ENCODE measurements at places on chromosomes 1 and 21.
A peak's percentile ranks its signal among the peaks of the same experiment; 100 is the strongest.

- DNase-seq = no peak
Measured at GRCh38 chr1:197304638-197305200, 36.7 kb downstream of the CRB1 start.

DNA sequence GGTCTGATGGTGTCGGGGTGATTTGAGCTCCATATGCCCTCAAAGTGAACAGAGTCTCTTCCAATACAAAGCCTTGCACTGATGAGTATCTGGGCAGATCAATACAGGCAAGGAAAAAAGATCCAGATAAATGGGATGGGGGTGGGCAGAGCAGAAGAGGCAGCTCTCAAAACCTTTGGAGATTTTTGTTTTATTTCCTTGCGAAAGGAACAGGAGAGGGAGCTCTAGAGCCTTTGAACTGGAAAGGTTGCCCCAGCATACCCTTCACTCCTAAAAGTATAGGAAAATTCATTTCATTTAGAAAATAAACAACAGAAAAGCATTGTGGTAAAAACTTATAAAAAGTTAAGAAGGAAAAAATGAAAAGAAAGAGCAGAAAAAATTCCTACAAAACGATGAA is 31.4 kb upstream of the OLIG2 start:
- no peak for DNase-seq

GRCh38 chr1:24972915-24973242 is 42.8 kb upstream of the RUNX3 start:
- DNase-seq = no peak

- no peak for DNase-seq
Measured at GRCh38 chr1:110262846-110263631, 52.9 kb downstream of the KCNC4 start.

DNA sequence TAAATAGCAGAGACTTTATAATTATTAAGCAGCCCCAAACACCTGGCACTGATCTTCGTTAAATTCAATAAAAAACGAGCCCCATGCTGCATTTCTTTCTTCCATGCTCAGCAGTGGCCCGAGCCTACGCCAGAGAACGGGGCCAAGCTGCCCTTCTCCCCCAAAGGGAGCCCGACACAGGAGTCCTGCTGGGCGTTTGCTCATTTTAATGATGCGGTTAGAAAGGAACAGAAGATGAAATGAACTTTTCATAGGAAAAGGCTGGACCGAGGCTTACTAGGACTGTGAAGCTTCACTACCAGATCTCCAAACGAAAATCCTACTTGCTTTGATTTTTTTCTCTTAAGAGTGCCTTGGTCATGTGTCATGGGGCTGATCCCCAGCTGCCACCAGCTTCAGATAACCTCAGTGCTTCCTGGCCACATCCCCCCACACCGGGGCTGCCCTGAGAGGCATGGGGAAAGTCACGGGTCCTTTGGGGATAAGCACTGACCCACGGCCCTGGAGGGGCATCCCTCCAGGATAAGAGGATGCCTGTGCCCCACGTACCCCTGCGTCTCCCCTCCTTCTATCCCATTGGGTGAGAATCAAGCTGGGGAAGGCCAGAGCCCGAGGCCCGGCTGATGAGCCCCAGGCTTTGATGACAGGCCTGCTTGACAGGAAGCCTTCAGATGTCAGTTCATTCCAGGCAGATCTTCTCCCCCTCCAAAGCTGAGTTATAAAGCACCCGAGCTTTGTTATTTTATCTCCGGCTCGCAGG is 34.2 kb downstream of the PGBD5 start:
- DNase-seq = no peak

DNA sequence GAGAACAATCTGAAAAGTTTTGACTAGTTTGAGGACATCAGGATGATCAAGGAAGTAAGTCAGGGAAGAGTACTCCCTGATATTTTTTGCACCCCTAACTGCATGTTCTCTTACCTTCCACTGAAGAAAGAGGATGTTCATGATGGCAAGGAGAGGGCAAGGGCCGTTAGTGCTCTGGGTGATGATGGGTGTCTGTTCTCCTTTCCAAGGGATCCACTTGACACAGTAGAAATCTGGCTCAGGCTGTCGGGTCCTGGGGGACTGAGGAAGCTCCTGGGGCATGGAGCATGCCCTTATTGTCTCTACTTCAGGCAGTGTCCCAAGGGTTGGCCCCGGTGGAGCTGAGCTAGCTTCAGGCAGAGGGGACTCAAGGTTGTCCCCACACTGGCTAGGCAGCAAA is 4.7 kb downstream of the MINDY1 start:
- no peak for DNase-seq

DNA sequence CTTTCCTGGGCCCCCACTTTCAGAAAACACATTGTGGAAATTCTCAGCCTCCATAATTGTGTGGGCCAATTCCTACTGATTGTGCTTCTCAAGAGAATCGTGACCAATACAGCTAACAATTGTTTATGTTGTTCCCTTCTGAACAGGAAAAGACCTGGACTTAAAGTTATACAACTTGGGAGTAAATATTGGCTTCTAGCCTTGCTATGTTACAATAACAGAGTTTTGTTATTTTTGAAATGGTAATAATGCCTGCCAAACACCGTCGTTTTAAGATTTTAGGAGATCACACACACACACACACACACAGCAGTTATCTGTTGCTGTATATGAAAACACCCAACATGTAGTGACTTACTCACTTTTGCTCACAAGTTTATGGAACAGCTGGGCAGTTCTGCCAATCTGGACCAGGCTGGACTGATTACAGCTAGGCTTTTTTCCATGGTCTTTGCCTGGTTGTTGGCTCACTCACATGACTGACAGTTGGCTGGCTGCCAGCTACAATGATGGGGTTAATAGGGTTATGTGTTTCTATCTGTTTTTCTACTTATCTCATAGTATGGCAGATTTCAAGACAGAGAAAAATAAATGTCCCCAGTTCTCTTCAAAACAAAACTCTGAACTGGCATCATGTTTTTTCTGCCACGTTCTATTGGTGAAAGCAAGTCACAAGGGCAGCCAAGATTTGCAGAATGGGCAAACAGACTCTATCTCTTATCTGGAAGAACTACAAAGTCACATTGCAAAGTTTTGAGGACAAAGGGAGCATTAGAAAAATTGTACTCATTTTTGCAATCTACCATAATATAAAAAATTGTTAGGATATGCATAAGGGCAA is 447.5 kb downstream of the NEGR1 start:
- peak; percentile 8 for DNase-seq

DNA sequence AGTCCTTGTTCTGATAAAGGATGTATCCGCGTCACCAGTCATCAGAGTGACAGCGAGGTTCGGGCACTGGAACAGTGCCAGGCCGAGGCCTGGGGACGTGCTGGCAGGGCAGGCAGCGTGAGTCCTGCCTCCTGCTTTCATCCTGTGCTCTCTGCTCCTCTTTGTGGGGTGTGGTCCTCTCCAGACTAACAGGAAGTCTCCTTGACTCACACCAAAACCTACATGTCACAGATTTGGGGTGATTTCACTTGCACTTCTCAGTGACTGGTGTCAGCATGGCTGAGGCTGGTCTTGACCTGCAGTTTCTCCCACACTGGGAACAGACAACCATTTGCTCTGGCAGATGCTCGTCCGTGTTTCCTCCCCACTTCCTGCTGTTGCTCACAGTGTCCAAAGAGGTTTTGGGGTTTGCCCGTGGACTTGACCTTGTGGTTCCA is 8.8 kb upstream of the NLRP3 start:
- DNase-seq = no peak

- no peak for DNase-seq
Measured at GRCh38 chr1:247409869-247410544, 6.0 kb upstream of the NLRP3 start.

DNA sequence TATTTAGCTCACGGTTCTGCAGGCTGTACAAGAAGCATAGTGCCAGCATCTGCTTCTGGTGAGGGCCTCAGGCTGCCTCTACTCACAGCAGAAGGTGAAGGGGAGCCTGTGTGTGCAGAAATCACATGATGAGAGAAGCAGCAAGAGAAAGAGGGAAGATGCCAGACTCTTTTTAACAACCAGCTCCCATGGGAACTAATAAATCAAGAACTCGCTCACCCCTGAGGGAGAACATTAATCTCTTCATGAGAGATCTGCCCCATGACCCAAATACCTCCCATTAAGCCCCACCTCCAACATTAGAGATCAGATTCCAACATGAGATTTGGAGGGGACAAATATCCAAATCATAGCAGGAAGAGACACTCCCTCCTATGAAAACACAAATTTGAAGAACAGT is 74.1 kb downstream of the OLFML2B start:
- DNase-seq = no peak

- DNase-seq = no peak
Measured at GRCh38 chr1:234627009-234627950, 17.3 kb upstream of the IRF2BP2 start.

- DNase-seq = no peak
Measured at GRCh38 chr1:119160409-119160808, 20.0 kb upstream of the WARS2 start.

- no peak for DNase-seq
Measured at GRCh38 chr1:190476321-190476720, 1.3 kb downstream of the BRINP3 start.

DNA sequence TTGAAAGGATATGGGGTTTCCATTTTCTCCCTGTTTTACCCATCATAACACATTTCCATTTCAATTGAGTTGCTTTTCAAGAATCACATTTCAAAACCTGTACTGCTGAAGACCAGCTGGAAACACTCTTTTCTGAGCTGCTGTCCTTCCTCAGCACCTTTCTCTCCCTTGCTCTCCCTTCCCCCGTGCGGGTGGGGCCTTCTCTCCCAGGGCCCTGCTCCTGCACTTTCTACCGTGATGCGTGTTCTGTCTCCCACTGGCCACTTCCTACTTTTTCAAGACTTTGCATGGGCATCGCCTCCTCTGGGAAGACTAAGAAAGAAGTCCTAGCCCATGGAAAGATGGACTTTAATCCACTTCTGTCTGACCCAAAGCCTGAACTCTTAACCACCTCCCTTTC is 390.4 kb downstream of the PTPRU start:
- DNase-seq = no peak

DNA sequence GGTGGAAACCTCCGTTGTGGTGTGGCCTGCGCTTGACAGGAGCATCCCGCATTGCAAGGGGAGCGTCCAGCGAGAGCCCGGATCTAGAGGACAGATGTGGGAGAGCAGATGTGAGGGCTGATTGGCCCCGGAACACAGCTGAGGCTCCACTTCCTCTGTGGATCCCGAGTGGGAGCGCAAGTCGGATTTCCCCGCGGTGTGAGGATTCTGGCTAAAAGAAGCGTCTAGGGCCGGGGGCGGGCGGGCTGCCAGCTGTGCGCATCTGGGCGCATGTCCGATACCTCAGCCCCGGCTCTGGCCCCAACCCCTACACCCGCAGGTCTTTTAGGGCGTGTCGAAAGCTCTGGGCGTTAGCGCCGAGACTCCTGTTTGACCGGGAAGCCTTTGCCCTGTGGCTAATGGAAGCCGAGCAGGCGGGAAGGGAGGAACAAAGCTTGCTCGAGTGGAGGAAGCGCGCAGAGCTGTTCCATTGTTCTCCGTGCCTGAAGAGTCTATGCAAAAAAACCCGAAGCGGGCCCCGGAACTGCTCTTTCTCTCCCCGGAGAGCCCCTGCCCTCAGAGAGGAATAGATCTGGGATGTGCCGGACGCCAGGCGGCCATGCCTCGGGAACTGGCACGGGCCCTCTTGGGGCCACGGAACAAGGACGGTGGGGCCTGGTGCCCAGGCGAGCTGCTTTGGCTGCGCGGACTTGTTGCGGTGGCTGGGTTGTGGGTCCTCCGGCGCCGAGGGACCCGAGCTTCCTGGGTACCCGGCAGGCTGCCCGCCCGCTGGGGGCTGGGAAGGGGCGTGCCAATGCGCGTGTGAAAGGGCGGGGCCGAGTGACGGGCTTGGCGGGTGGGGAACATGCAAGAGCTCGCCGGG is 111.1 kb downstream of the NAV1 start:
- peak; percentile 86 for DNase-seq

DNA sequence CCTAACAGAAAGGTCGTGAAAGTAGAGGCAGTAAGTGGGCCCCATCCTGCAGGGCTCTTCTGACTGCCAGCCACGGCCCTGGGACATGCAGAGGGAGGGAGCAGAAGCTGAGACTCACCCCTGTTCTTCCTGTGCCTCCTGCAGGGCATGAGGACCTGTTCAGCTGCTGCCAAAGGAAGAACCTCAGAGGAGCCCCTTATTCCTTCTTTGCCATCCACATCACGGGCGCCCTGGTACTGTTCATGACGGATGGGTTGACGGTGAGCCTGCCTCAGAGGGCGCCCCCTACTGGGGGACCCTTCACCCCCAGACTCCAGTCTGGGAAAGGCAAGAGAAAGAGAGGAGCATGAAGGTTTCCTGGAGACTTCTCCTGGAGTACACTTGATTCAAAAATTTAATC is 47.1 kb downstream of the ELK4 start:
- no peak for DNase-seq

GRCh38 chr1:19096036-19096833 is 113.8 kb downstream of the UBR4 start:
- no peak for DNase-seq

DNA sequence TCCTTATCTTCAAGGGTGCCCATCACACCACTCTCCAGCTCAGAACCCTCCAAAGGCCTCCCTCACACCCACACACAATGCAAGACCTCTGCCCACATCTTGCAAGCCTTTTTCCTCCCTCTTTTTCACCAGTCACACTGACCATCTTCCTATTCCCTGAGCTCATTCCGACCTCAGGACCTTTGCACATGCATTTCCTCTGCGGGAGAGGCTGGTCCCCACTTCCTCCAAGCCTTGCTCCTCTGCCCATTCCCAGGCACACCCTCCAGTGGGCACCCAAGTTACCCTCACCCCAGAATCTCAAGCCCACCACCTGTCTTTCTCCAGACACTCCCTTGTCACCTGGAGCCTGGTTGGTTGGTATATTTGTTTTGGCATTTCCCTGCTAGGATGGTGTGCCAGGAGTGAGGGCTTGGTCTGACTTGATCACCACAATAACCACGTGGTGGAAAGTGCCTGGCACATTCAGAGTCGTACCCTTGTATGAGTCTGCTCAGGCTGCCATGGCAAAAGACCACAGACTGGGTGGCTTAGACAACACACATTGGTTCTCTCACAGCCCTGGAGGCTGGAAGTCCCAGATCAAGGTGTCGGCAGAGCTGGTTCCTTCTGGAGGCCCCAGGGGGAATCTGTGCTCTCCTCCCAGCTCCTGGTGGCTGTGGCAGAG is 13.2 kb downstream of the MX2 start:
- no peak for DNase-seq

DNA sequence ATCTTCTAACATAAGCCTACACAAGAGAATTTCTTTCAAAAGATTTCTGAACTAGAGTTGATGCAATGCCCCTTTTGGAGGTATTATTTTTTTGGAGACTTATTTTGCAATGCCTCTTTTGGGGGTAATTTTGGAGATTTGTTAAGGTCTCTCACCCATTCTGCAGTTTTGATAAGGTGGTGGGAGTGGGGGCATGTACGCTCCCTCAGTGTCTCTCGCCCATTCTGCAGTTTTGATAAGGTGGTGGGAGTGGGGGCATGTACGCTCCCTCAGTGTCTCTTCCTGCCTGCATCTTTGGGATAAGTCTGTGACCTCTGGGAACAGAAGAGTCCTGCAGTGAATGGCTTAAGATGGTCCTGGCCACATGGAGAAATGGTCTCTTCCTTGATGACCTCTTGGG is 312.2 kb downstream of the ZP4 start:
- no peak for DNase-seq

DNA sequence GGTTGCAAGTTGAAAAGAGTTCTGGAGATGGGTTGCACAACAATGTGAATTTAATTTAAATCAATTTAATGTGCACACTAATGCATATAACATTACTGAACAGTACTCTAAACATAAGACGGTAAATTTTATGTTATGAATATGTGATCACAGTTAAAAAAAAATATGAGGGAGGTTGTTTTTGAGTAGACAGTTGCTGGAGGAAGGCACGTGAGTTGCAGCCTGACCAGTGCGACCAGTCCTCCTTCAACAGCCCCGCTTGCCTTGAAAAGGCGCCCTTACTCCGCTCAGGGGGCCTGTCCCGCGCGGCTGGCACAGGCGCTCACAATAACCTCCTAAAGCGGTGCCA is 322 bp upstream of the OLIG1 start:
- DNase-seq = no peak
